ENCODE measurements at places on chromosomes 16 and 17. TPM values are rescaled to one million over a fixed set of nuclear protein-coding genes. Genes with fewer than 3 reads are reported as not detected.

DNA sequence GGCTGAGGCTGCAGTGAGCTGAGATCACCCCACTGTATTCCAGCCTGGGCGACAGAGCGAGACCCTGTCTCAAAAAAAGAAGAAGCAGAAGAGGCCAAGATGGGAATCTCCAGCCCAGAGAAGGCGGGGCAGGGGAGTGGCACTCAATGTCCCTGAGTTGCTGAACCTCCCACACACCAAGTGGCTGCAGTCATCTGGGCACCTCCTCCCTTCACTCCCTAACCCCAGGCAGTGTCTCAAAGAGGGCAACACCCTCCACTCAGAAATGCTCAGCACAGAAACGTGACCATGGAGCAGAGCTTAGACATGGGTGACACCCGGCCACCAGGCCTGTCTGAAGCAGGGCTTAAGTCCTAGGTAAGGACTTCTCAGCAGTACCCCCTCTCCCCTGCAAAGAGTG, 36.3 kb upstream of the BCAR1 start:
- peaks cover 15% of the 10 kb centered on the region for H3K4me1 ChIP-seq
- H3K36me3 ChIP-seq = peaks cover 31% of the 10 kb centered on the region
- no peak for DNase-seq
- H3K4me3 ChIP-seq = no peak overlapping the region

DNA sequence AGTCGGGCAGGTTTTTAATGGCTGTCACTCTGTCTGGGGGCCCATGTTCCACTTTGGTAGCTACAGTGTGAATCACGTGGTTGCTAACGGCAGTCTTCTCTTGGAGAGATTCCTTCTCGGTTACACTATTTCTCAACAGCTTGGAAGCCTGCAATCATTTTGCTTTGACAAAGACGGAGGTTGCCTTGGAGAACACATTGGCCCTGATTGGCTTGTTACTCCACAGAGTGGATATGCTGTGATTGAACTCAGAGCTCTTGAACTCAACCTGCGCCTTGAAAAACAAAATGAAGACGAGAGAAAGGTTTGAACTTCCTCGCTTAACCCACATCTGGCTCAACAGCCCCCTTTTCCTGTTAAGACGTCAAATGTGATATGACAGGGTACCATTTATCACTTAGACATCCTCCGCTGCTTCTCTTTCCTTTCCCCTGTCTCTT, 218.9 kb downstream of the MAF start:
- H3K4me3 ChIP-seq = peak overlapping the region; percentile 17
- peak overlapping the region; percentile 47 for H3K27ac ChIP-seq
- DNase-seq = peak; percentile 2
- no peaks in the 10 kb centered on the region for H3K36me3 ChIP-seq
- H3K27me3 ChIP-seq = peaks cover 13% of the 10 kb centered on the region
- peaks cover 23% of the 10 kb centered on the region for H3K4me1 ChIP-seq

The PKMYT1 gene
- 123 TPM for total RNA-seq

DNA sequence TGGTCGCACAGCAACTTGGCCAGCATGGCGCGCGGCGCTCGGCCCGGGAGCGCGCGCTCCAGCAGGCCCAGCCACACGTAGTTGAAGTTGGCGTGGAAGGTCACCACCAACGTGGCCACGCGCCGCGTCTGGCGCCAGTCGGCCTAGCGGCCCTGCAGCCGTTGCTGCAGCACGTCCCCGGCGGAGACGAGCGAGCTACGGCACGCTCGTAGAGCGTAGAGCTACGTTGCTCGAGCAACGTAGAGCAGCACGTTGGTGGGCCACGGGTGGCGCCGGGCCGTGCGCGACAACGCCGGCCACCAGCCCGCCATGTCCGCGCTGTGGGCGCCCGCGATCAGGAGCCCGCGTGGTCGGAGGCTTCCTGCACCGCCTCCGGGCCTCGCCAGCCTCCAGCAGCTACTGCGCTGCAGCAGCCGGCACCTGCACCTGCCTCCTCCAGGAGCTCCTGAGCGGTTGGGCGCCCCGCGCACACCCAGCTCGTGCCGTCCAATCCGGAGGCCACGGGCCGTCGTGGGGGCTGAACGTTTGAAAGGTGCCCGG, 13.4 kb upstream of the SULT1A1 start:
- peak overlapping the region; percentile 91 for H3K4me3 ChIP-seq
- H3K4me1 ChIP-seq = peaks cover 11% of the 10 kb centered on the region
- peak overlapping the region; percentile 88 for H3K27ac ChIP-seq
- peaks cover 11% of the 10 kb centered on the region for H3K36me3 ChIP-seq
- DNase-seq = peak; percentile 80
- no peaks in the 10 kb centered on the region for H3K27me3 ChIP-seq
